ENCODE measurements at places on chromosomes 13 and 19.

DNA sequence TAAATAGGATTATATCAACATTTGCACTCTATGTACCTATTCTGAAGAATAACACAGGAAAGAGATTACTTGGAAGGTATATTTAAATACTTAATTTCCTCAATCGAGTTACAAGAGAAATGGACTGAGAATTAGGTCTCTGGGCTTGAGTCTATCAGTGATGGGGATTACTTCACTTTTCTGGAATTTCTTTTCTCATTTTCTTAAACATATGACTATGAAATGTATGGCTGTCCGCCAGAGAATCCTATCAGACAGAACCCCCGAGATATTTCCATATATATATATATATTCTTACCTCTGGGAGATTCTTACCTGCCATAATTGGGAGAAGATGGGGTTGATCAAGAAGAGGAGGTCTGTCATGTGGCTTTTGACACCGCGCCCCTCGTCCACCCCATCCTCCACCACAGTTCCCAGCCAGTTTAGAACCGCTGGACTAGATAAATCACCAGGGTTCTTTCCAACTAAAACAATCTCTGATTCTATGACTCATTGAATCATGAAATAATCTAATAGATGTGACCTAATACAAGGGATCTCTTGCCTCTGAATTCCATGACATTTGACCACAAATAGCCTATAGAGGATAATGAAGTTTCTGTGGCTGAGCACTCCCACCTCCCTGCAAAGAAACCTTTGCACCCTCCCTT is 231.3 kb downstream of the TBC1D4 start:
- no peak for DNase-seq

DNA sequence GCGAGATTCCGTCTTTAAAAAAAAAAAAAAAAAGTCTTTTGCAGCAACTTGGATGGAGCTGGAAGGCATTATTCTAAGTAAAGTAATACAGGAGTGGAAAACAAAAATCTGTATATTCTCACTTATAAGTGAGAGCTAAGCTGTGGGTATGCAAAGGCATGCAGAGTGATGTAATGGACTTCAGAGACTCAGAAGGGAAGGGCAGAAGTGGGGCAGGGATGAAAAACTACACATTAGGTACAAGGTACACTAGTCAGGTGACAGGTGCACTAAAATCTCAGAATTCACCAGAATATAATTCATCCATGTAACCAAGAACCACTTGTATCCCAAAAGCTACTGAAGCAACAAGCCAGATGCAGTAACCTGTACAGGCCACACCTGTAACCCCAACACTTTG is 2.0 kb downstream of the GP6 start:
- DNase-seq, result no peak

DNA sequence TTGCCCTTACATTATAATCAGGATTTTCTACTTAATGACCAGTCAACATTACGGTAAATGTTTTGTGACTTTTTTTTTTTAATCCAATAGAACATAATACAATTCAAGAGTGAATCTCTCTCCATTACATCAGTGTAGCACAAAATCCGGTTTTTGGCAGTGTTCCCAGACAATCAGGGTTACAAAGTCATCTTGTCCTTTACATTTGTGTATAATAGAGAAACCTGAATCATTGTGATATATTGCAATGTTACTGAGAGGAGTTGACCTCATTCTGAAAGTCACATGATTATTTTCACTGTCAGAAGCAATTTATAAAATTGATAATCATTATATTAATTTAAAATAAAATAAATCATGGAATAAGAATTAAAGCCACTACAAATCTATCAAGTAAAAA is 1346.0 kb upstream of the SPRY2 start:
- DNase-seq, result no peak

DNA sequence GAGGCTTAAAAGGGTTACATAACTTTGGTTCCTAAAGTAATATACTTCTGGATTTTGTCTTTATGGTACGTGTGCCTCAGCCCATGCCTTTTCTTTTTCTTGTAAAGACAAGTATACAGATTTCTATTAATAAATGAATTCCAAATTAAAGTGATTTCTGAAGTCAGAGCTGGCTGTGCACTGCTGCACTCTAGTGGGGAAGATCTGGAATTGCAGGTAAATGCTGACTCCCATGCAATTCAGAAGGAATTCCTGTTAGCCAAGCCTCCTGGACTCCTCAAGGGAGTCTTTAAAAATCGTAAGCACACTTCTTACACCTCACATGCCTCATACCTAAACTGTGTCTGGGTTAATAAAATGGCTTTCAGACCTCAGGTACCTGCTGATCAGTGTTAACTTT is 118.4 kb upstream of the SLC7A1 start:
- DNase-seq, result no peak

DNA sequence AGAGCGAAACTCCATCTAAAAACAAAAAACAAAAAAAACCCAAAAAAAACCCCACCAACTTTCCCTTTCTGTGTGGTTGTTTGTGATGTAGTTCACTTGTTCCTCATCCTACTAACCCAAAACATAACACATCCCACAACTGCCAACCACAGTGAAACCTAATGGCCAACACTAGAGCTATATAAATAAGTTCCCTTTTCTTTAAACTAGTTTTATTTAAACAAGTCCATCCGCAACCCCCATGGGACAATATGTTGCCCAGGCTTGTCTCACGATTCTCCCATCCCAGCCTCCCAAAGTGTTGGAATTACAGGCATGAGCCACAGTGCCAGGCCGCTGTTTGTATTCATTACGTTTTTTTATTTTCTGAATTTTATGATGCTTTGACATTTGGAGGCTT is 71.2 kb upstream of the ADGRE5 start:
- no peak for DNase-seq

GRCh38 chr13:100112186-100112838 is 23.4 kb downstream of the PCCA start:
- DNase-seq, result no peak

DNA sequence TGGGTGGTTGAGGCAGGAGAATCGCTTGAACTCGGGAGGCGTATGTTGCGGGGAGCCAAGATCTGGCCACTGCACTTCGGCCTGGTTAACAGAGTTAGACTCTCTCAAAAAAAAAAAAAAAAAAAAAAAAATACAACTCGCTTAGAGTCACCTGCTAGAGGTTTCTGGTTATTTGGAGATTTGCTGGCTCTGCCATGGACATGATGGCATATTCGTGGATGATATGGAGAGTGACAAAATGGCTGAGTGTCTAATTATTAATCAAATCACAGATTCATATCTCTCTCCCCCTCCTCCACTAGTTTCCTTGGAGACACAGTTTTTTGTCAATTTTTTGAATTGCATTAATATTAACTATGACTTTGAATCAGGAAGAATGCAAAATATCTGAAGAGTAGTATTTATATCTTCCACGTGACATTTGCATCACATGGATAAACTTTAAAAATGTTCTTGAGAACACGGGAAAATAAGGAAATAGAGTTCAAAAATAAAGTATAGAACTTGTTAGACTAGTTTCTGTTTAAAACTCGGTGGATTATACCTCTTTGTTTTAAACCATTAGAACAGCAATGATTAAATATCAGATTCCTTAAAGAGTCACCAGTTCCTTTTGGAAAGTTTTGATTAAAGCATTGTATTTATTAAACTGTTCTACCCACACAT is 47.8 kb downstream of the KLF5 start:
- DNase-seq, result no peak

- DNase-seq, result no peak
Observed at GRCh38 chr13:71798707-71799106, 68.3 kb downstream of the DACH1 start.

DNA sequence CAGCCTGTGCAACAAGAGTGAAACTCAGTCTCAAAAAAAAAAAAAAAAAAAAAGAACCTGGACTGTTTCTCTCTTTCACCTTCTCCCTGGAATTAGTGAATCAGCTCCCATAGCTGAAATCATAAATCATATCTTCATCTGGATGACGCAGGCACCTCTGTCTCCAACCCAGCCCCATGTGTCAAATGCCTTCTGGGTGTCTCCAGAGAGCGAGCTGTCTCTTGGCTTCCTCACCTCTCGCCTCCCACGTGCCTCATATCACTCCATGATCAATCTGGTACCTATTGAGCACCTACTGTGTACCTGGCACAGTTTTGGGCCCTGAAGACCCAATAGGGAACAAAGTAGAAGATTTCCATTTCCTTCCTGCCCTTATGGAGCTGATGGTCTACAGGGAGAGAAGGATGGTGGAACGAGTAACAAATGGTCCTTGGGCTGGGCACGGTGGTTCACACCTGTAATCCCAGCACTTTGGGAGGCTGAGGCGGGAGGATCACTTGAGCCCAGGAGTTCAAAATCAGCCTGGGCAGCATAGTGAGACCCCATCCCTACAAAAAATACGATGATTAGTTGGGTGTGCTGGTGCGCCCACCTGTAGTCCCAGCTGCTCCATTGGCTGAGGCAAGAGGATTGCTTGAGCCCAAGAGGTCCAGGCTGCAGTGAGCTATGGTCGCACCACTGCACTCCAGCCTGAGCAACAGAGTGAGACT is 2.5 kb downstream of the HSD11B1L start:
- DNase-seq, result no peak

GRCh38 chr13:89163096-89163495 is 1491.9 kb downstream of the SLITRK5 start:
- no peak for DNase-seq

DNA sequence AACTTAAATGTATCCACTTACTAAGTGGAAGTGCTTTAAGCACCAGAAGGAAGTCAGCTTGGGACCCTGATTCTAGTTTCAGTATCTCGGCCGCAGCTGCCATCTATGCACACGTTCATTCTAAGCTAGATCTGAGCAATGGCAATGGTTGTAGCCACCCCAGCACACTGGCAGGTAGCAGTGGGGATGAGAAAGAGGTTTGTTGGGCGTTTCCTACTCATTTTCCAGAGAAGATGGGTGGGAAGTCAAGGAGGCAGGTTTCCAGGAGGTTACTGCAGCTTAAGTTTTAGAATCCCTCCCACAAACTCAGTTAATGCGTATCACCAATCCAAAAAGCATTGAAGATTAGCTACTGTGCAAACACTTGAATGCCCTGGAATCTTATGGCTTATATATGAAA is 114.2 kb upstream of the TSC22D1 start:
- no peak for DNase-seq

Data from CD4-positive, alpha-beta T cell treated with Interleukin-4 for 1 hour (primary cell).